ENCODE measurements at places on chromosomes 6 and 20.

DNA sequence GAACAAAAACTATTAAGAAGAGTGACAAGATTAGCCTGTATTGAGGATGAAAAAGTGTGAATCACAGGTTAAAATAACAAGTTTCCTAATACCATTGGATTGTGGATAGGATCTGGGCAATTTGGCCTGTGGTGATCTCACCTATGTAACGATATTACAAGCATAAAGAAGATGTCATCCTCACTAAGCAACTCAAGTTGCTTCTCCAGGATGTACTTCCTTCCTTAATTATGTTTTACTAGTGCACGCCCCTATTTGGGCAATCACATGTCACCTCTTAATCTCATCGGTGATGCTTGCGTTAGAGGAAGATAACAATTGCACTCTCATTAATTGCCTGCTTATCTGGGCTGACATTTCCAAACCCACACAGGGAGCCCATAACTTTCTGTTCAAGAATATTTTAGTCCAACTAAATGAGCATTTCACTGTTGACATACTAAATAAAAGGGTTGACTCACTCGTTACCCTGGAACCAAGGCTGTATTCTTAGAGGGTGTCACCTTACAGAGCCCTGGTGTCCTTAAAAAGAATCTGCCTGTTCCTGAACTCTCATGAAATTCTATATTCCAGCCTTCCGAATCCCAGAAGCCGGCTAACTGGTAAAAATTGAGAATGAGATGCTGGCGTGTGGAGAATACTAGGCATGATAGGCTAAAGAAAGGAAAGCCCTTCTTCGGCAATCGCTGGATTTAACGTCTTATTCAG is 88.2 kb upstream of the ATXN1 start:
- DNase-seq = no peak

GRCh38 chr6:111761212-111761611 is 112.0 kb downstream of the FYN start:
- DNase-seq = no peak

DNA sequence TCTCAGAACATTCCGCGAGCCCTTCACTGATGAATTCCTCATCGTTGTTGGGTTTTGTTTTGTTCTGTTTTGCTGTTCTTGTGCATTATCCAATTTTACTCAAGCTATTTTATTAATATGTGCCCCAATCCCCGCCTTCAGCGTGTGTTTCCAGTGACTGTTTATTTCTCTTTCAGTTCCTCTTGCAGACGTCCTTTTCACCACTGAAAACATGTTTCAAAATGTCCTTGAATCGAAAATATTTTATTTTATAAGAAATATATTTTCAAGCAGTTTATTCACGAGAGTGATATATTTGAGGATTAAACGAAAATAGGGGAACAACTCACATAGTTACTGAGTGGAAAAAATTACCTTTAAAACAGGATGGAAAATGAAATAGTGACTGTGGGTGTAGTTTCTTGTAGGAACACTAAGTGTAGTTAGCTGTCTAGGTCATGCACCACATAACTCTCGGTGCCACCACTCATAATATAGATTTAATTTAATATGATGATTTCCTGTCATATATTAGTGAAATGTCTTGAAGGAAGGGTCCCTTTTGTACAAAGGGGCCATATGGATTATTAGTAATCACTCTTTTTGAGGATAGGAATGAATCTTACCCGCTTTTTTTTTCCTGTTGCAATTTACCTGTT is 45.3 kb upstream of the HDDC2 start:
- peak; percentile 34 for DNase-seq

- no peak for DNase-seq
Observed at GRCh38 chr6:52283111-52283510, 1.4 kb downstream of the MCM3 start.

DNA sequence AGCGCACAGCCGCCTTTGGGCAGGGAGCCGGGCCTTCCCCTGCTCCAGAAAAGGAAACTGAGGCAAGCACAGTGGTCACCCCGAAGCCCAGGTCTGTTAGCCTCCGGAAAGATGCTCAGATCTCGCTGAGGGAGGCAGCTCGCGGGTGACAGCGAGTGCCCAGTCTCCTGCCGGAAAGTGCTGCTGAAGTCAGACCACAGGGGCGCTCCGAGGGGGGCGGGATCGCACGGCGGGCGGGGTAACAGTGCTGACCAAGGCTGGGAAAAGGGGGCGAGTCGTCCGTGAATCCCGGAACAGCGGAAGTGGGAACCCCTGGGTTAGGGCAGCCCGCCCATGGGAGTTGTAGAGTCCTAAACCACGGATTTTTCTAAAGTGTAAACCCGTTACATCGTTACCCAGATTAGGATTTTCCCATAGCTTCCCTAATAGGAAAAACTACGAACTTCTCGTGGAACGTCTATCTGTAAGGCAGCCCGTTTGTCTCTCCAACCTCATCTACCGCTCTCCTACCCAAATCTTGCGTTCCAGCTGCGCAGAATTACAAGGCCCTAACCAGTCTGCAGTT is 504 bp downstream of the VPS16 start:
- peak; percentile 77 for DNase-seq

- no peak for DNase-seq
Observed at GRCh38 chr20:3135507-3136070, 24.1 kb downstream of the FASTKD5 start.

GRCh38 chr20:33110147-33110825 is 30.8 kb downstream of the BPIFB4 start:
- DNase-seq = no peak

- no peak for DNase-seq
Observed at GRCh38 chr6:137964876-137965275, 97.8 kb downstream of the TNFAIP3 start.

GRCh38 chr20:24787621-24788020 is 161.4 kb upstream of the CST7 start:
- no peak for DNase-seq

- peak; percentile 28 for DNase-seq
Observed at GRCh38 chr6:137904822-137905617, 38.0 kb downstream of the TNFAIP3 start.

- DNase-seq = no peak
Observed at GRCh38 chr6:13260101-13260598, 68.2 kb downstream of the TBC1D7 start.

DNA sequence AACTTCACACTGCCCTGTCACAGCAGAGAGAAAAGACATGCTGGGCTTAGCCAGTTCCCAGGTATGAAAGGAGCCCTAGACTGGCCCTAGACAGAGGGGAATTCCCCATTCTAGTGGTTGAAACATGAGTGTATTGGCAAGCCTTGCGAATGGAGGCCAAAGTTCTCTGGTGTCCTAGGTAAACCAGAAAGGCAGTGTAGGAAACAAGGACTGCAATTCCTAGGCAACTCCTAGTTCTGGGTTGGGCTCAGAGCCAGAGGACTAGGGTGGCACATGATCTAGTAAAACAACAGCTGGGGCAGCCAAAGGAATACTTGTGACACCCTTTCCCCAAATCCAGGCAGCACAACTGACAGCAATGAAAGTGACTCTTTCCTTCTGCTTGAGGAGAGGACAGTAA is 265.0 kb upstream of the EPHA7 start:
- DNase-seq = no peak

- DNase-seq = no peak
Observed at GRCh38 chr20:3704087-3704486, 8.3 kb downstream of the SIGLEC1 start.

GRCh38 chr20:43448748-43449535 is 8.8 kb upstream of the SRSF6 start:
- DNase-seq = peak; percentile 56

DNA sequence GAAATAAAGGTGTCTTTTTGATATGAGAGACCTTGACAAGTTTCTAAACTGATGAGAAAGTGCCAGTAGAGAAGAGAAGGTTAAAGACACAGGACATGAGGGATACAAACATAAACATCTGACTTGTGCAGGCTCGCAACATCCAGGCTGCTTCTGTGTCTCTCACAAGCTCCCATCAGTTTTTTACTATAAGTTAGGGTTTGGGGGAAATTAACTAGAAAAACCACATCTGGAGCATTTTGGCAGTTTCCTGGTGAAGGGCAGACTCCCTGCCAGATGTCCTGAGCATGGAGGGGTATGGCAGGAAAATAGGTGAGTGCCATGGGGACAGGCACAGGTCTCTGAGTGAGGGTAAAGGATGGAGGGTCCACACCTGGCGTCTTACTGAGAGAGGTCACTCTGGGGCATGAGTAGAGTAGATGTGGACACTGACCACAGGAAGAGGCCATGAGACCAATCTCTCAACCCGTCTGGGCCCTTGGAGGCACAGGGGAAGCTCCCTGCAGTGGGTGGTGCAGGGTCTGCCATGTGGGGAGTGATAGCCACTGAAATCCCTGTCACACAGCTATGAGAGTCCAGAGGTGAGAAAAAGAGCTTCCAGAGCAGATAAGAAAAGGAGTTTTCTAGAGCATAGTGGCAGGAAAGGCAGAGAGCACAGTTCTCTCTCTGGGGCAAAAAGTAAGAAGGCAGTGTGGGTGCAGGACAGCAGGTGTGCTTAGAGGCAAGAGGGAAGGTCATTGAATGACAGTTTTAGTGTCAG is 193.3 kb upstream of the SYNDIG1 start:
- no peak for DNase-seq

All from GM13976 (cell line).